ENCODE measurements at places on chromosomes 6 and 20. TPM values are rescaled to one million over a fixed set of nuclear protein-coding genes. Genes with fewer than 3 reads are reported as not detected.
A peak's percentile ranks its signal among the peaks of the same experiment; 100 is the strongest.

Gene ZFP57
- 2.4 TPM for polyA plus RNA-seq

DNA sequence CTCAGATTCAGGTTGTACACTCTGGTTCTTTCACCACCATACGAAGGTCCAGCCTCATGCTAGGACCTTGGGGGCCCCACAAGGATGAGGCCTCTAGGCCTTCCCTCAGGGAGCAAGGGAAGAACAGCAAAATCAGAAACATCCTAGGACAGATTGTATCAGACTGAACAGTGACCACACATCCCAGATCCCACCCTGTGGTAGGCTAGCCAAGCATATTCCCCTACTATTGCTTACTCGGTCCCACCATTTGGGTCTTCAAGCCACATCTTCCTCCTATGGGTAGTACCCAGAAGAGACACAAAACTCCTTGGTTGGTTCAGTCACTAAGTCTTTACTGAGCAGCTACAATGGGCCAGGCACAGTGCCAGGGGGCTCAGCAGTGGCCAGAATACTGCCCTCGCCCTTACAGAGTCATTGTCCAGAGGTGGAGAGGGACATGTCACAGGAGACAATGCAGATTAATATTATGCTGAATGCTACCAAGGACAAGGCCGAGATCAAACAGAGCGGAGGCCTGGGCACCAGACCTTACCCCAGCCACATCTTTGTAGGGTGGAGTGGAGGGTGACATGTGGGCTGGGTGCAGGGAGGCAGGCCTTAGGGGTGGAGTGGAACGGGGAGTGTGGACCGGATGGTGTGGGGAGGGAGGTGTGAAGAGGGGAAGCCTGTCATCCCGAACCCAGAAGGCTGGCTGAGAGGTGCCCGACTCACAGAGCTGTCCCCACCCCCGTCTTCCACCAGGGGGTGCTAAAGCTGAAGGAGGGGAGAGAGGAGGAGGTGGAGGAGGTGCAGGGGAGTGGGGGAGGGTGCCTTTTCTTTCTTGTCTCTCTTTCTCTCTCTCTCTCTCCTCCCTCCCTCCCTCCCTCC lies 6.8 kb upstream of the MAPK13 start:
- H3K27ac ChIP-seq = peak overlapping the region; percentile 90
- H3K4me1 ChIP-seq = peaks cover 90% of the 10 kb centered on the region
- peak; percentile 95 for DNase-seq
- H3K27me3 ChIP-seq = no peaks in the 10 kb centered on the region

Gene OXT
- polyA plus RNA-seq = not detected

DNA sequence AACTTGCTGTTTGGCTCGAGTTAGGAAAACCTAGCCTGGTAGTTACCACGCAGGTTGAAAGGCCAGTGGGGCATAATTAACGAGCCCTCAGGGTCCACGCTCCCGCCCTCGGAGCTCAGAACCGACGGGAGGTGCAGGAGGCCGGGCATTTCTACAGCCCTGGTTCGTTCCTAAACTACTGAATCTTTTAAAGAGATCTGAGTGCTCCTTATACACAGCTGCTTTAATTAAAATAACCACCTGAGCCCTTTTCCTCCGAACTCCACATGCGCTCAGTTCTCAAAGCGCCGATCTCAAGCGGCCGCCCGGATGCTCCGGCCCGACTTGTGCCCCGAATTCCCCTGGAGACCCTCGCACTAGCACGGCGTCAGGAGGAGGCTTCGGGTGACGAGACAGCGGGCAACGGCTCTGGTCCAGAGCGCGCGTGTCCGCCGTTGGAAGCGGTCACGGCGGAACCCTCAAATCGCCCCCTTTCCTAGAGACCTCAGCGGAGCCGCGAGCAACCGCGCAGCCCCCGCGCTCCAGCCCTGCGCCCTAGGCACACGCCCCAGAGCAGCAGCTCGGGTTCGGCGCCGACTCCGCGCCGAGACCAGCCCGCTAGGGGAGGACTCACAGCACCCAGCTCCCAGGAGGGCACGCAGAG lies 397 bp downstream of the WDR27 start:
- H3K27ac ChIP-seq = peak overlapping the region; percentile 94
- peaks cover 50% of the 10 kb centered on the region for H3K4me1 ChIP-seq
- peak overlapping the region; percentile 76 for H3K4me3 ChIP-seq
- DNase-seq = no peak
- H3K36me3 ChIP-seq = no peaks in the 10 kb centered on the region

DNA sequence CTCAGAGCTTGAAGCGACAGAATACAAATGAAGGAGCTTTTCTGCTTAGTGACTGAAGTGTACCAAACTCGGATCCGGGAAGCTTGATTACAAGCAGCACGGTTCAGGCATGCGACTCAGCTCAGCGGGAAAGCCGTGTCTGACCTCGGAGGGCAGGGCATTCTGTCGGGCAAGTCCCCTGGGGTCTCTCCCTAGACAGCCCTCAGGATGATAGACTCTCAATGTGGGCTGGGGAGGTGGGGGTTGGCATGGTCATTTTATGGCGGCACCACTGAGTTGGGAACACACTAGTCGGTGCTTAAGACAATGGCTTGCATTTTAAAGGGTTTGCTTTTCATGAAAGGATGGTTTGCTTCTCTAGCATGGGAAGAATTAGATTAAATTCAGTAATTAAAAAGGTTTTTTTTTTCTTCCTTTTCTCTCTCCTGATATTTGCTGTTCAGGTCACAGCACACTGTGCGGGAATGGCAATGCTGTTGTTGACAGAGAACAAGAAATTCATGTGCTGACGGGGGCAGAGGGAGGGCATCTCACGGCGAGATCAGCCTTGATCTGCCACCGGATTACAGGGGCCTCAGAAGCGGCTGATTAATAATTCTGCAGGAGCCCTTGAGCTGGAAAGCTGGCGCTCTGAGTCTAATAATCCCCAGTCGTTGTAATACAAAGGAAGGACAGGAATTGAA lies 80.7 kb upstream of the TRAF3IP2 start:
- H3K4me3 ChIP-seq = no peak overlapping the region
- no peak overlapping the region for H3K27ac ChIP-seq
- no peak for DNase-seq
- H3K27me3 ChIP-seq = no peaks in the 10 kb centered on the region

Gene NUS1
- 25.8 TPM for polyA plus RNA-seq

DNA sequence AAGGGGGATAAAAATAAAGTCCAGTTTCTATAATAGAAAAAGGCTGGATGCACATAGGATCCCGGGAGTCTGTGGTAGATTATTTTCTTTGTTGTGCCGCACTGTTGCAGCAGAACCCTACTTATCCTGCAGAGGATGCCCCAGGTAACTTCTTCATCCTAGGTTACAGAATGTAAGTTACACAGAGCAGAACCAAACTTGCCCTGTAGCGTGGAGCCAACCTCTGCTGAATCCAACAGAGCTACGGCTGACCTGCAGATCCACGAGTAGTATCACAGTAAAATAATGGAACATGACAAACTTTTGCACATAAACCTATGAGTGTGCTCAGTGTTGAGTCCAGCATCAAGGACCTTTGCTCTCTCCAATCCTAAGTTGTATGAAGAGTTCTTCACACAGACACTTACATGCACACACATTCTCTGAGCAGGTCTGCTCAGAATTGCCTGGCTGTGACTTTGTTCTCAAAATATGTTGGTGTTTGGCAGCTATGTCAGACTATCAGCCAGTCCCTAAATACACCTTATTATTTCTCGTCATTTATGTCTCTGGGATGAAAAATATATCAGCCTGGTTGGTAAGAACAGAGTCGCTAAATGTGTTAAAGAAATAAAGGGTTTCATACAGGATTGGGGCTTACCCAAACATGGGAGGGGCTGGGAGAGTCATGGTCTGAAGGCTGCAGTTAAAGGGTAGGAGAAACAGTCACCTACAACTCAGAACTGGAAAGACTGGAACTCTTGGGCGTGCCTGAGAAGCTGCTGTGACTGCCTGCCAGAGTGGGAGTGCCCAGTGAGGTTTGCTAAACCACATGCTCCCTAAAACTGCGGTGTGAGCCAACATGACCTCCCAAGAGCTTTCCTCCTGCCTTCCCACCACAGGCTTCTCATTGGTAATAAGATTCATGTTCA lies 165.1 kb upstream of the SLC24A3 start:
- H3K27me3 ChIP-seq = no peaks in the 10 kb centered on the region
- no peak for DNase-seq
- H3K4me1 ChIP-seq = no peaks in the 10 kb centered on the region
- H3K27ac ChIP-seq = no peak overlapping the region
- no peak overlapping the region for H3K4me3 ChIP-seq
- no peaks in the 10 kb centered on the region for H3K36me3 ChIP-seq

DNA sequence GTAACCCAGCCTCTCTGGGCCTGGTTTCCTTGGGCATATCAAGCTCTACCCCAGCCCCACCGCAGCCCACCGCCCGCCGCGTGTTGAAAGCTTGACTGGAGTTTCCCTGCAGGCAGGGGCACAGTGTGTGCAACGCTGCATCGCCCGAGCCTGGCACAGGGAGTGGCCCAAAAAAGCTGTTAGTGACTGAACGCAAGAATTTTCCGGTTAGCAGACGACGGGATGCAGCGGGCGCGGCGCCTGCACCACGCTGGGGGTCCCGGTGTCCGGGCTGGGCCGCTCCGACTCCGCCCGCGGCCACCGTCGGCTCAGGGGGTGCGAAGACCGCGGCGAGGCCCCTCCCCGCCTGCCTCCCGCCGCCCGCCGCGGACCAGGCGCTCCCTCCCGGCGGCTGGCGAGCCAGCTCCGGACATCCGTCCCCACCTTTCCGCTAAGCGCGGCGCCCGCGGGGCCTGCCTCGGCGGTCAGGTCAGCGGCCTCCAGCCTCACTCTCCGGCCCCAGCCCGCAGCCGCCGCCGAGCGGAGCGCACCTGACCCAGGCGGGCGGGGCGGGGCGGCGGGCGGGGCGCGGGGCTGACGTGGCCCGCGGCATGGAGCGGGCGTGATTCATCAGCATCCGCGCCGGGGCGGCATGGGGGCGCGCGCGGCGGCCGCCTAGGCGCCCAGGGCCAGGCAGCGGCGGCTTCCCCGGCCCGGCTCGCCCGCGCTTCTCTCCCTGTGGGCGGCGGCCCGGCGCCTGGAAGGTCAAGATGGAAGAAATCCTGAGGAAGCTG lies at the start of gene ARFGEF3:
Gene ARFGEF3 (plus strand): TSS at position 602 of the 773 bp plus-strand sequence. CDS start 148 bp downstream, at position 750.
- peaks cover 16% of the 10 kb centered on the region for H3K4me1 ChIP-seq
- H3K4me3 ChIP-seq = peak within 1 kb of the TSS; percentile 55
- no peaks in the 10 kb centered on the region for H3K36me3 ChIP-seq
- H3K27ac ChIP-seq = no peak within 1 kb of the TSS

Gene GNAS-AS1
- not detected for polyA plus RNA-seq

Gene LST1
- polyA plus RNA-seq = 34.8 TPM

DNA sequence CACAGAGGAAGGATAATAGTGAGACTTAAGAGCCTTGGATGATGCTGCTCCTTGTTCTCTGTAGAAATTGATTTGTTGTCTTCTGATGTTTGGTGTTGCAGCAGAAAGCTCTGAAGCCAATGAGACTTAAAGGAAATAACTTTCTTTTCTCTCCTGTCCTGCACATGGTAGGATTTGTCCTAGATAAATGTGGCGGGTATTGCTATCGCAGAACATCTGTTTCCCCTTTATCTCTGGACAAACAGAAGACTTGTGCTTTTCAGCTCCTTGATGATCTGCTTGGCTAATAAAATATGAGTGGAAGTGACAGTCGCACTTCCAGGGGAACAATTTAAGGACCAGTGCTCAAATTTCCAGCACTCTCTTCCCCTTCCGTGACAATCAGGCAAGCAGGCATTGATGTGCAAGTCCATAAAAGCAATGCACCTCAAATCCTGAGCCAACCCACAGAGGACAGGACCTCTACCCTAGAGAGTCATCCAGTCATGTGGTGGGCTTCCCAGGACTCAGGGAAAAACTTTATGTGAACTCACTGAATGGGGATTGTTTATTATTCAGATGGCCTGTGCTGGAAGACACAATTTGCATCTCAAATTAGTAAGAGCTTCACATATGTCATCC lies 9.9 kb upstream of the NCR2 start:
- no peak overlapping the region for H3K27ac ChIP-seq
- DNase-seq = no peak
- H3K4me3 ChIP-seq = no peak overlapping the region
- no peaks in the 10 kb centered on the region for H3K27me3 ChIP-seq

- H3K27ac ChIP-seq = no peak overlapping the region
- no peak overlapping the region for H3K4me3 ChIP-seq
- peaks cover 6% of the 10 kb centered on the region for H3K4me1 ChIP-seq
- no peak for DNase-seq
Measured at GRCh38 chr6:38209371-38210260, 390.1 kb downstream of the ZFAND3 start.

DNA sequence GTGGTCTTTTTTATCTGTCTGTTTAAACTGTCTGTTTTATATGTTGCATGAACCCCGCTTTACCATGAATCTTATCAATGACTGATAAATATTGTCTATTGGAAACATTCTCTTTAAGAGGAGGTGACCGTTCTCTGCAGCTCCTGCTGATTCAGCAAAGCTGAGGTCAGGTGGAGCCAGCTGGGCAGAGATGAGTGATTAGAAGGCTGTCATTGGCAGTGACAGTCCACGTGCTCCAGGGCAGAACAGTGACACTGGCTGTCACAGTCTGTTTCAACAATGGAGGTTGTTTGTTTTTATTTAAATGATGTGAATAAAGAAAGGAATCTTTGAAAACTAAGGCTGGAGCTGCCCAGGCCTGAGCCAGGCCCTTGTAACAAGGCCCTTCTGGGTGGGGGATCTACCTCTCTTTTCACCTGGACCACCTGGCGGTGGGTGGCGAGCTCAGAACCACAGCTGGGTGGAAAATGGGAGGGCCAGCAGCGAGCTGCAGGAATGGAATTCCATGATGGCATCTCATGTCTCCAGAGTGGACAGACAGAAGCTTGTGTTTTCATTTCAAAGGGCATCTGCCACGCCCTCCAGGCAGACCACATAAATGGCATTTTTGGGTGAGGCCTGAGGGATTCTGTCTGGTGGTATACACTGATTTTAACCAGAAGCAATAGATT lies 12.6 kb downstream of the SYNJ2 start:
- H3K27me3 ChIP-seq = no peaks in the 10 kb centered on the region
- no peak overlapping the region for H3K4me3 ChIP-seq
- H3K36me3 ChIP-seq = no peaks in the 10 kb centered on the region
- no peak for DNase-seq
- H3K27ac ChIP-seq = no peak overlapping the region
- peaks cover 32% of the 10 kb centered on the region for H3K4me1 ChIP-seq

DNA sequence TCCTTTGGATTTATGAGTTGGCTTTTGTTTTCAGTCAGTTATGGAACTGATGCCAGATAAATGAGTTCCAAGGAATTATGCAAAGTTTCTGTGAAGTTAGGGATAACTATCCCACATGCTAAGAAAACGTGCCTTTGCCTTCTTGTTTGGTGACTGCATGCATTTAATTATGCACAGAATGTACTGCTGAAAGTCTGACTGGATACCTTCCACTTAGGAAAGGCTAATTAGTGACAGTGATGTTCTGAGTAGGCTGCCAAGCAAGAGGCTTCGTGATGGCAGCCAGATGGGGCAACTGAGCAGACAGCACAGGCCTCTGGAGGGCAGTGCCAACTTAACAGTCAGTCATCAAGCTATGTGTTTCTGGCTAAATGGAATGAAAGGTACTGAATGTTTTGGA lies 289.9 kb downstream of the CD109 start:
- H3K4me1 ChIP-seq = no peaks in the 10 kb centered on the region
- H3K27ac ChIP-seq = no peak overlapping the region
- H3K36me3 ChIP-seq = no peaks in the 10 kb centered on the region
- no peak for DNase-seq
- H3K27me3 ChIP-seq = no peaks in the 10 kb centered on the region
- H3K4me3 ChIP-seq = no peak overlapping the region

Data from CD4-positive, alpha-beta memory T cell (primary cell).